ENCODE measurements at places on chromosomes 3 and 15.

GRCh38 chr15:73908030-73908821 is 18.0 kb upstream of the LOXL1 start:
- peak; percentile 74 for DNase-seq

- DNase-seq: no peak
These were observed 357.7 kb downstream of the CLSTN2 start for GRCh38 chr3:140292684-140293083.

GRCh38 chr15:58138106-58138505 is at the start of gene AQP9:
AQP9 (plus strand) TSS chr15:58138381; CDS start chr15:58138566, 185 bp downstream.
- no peak for DNase-seq

DNA sequence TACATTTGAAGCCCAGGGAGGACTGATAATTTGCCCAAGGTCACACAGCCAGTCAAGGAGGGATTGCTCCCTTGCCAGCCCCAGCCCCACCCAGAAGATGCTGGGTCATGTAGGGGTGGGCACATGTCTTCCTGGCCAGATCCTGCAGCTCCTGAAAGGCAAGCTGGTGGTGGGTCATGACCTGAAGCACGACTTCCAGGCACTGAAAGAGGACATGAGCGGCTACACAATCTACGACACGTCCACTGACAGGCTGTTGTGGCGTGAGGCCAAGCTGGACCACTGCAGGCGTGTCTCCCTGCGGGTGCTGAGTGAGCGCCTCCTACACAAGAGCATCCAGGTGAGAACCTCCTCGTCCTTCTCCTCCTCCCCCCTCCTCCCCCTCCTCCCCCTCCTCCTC is 13.2 kb downstream of the ISG20 start:
- DNase-seq: no peak

DNA sequence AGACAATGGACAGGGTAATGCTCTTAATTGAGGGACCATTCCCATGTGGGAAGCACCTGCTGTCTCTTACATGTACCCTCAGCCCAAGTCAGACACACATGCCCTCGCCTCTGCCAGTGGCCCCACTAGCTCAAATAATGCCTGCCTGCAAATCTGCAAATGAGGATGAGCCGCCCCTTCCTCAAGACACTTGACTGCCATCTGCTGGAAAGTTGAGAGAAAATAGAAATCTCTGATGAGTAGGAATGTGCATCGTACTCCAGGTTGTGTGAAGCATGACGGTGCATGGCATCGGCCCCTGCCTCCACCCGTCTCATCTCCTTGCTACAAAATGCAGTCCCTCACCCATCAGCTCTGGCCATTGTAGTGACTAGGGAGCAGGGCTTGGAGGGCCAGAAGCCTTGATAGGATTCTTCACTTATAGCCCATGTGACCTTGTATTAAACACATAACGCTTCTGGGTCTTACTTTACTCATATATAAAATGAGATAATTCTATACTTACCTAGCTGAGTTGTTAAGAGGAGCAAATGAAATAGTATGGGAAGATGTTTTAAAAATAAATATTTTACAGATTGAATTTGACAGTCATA is 6.3 kb upstream of the SCN5A start:
- DNase-seq: no peak

Data from activated CD4-positive, alpha-beta T cell treated with anti-CD3 and anti-CD28 coated beads, Interleukin-2, amount 50 U/mL, for 1 hour (primary cell).